ENCODE measurements at places on chromosomes 13 and 19.

- DNase-seq, result peak; percentile 54
Observed at GRCh38 chr13:113560645-113561416, 23.7 kb upstream of the TFDP1 start.

- DNase-seq, result no peak
Observed at GRCh38 chr13:79647533-79647932, 166.6 kb downstream of the NDFIP2 start.

DNA sequence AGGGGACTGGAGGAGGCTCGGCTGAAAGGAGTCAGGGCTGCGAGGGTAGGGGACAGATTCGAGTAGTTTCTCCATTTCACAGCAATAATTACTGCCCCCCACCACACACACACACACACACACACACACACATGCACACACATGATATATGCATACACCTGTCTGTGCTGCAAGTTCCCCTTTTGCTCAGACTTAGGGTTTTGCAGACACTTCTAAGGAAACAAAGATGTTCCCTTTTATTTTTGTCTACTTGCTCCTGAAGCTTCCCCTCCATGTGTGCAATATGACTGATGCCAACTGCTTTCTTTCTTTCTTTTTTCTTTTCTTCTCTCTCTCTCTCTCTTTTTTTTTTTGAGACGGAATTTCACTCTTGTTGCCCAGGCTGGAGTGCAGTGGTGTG, 13.4 kb downstream of the MBD3L2B start:
- no peak for DNase-seq

- no peak for DNase-seq
Observed at GRCh38 chr13:51595416-51595815, 11.2 kb downstream of the WDFY2 start.

Data from right atrium auricular region (tissue), 2 donors.